ENCODE measurements at places on chromosomes 3 and 15. TPM values are rescaled to one million over a fixed set of nuclear protein-coding genes. Genes with fewer than 3 reads are reported as not detected.
A peak's percentile ranks its signal among the peaks of the same experiment; 100 is the strongest.

- no peak overlapping the region for H3K4me3 ChIP-seq
- no peaks in the 10 kb centered on the region for H3K27me3 ChIP-seq
- no peak for DNase-seq
- no peaks in the 10 kb centered on the region for H3K36me3 ChIP-seq
Observed at GRCh38 chr3:49255112-49255511, 21.9 kb downstream of the C3orf62 start.

DNA sequence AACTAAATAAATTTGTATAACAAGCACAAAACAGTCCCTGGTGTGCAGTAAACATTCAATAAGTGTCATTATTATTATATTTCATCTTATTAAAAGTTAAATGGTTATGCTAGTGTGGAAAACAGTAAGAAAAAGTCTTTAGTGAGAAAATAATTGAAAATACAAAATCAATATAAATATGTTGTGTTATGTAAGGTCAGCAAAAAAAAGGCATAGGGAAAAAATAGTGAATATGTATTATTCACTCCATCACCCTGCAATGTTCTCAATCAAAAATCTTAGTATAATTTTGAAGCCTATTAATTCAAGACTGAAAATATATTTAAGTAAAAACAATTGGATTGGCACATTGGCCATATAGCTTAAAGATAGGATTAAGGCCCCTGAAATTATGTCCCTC, 63.3 kb upstream of the KCNMB2 start:
- H3K4me3 ChIP-seq: no peak overlapping the region
- H3K27me3 ChIP-seq: no peaks in the 10 kb centered on the region
- no peak overlapping the region for H3K27ac ChIP-seq

DNA sequence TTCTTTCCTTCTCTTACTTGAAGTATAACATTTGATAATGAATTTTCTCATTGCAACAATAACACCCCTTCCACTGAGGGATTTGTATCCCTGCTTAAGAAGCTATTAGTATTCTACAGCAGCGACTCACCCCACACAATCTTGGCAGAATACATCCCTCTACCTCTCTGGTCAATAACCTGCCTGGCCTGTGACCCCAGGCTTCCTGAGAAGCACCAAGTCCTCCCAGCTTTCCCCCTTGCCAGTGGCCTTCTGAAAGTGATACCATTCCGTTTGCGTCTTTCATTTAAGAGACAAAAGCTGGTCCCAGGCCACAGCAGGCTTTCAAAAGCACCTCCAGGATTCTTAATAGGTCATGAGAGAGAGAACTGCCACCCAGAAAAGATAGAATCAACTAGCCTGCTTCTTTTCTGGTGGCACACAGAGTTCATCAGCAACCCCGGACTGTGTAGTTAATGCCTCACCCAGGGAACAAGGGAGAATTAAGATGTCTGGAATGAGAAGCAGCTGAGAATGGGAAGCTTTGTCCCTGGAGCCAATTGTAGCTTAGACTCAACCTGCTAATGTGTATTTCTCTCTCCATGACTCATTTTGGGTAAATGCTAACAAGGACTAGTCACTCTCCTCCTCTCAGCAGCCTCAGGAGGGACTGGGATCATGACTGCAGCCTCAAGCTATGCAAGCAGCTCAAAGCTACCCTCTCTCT, 101.0 kb upstream of the CPNE4 start:
- H3K27ac ChIP-seq: no peak overlapping the region
- no peak overlapping the region for H3K4me3 ChIP-seq
- DNase-seq: peak; percentile 38
- H3K27me3 ChIP-seq: no peaks in the 10 kb centered on the region

DNA sequence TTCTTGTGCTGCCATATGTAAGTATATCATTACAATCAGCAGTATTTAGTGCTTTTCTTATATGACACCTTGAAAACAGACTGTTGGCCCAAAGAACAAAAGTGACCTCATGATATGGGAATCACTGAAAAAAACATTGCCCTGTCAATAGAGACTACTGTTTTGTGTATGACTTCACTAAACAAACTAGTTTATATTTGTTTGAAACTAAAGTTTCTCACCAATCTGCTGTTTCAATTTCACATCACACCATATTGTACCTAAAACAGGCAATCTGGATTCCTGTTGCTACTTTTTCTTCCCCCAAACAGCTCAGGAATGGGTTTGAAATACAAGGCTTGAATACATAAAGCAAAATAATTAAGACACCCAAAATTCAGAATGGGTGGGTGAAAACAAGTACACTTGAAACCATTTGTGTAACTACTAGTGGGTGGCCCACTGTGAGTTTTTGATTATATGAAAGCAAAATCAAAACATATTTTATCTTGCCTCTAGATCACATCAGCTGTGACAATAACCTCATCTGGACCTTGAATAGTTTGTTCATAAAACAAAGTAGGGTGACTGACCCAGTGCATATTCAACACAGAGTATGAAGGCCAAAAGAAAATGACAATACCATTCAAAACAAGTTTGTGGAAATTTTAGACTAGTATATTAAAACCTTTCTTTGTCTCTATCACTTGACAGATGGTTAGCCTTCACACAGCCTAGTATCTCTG, 5.9 kb downstream of the ZBTB20 start:
- no peak overlapping the region for H3K4me3 ChIP-seq
- H3K27ac ChIP-seq: no peak overlapping the region
- no peaks in the 10 kb centered on the region for H3K4me1 ChIP-seq
- DNase-seq: no peak
- H3K36me3 ChIP-seq: no peaks in the 10 kb centered on the region
- no peaks in the 10 kb centered on the region for H3K27me3 ChIP-seq

DNA sequence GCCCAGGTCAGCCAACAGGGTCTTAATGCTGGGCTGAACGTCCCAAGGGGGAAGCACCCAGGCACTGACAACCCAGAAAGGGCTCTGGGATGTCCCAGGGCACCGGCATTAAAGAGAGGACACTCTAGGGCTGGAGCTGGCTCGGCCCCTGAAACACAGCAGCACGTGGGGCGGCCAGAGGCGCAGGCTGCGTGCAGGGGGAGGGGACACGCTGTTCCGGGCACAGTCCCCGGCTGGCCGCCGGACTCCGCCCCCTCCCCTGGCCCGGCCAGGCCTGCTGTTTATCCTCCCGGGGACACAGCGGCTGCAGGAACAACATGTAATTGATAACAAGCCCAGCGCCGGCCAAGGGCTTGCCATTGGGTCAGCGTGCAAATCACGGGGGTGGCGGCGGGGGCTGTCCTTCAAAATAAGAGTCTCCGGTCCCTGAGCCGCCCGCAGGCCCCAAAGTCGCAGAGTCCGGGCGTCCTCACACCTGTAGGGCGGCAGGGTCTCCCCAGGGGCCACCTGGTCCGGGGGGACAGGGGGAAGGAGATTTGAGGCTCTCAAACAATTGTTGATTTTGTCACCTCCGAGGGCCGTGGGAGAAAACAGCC, 1.3 kb downstream of the KLF15 start:
- no peak overlapping the region for H3K27ac ChIP-seq
- peaks cover 8% of the 10 kb centered on the region for H3K36me3 ChIP-seq
- peak overlapping the region; percentile 76 for H3K4me3 ChIP-seq
- no peaks in the 10 kb centered on the region for H3K27me3 ChIP-seq
- H3K4me1 ChIP-seq: no peaks in the 10 kb centered on the region

DNA sequence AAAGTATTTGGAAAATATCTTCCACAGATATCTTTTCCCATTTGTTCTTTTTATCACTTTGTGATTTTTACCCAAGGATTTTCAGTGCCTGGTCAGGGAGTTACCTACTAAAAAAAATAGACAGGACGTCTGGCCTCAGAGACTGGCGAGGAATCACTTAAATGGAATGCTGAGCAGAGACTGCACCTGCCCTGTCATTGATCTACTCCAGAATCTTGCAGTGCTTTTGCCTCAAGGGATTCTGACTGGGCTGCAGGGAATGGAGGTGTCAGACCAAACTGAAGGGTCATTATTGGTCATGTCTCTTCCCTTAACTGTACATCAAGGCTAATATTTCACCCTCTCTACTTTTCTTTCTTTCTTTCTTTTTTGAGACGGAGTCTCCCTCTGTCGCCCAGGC, 12.1 kb upstream of the RYR3 start:
- H3K4me3 ChIP-seq: no peak overlapping the region
- no peaks in the 10 kb centered on the region for H3K36me3 ChIP-seq
- no peaks in the 10 kb centered on the region for H3K4me1 ChIP-seq
- no peak for DNase-seq

DNA sequence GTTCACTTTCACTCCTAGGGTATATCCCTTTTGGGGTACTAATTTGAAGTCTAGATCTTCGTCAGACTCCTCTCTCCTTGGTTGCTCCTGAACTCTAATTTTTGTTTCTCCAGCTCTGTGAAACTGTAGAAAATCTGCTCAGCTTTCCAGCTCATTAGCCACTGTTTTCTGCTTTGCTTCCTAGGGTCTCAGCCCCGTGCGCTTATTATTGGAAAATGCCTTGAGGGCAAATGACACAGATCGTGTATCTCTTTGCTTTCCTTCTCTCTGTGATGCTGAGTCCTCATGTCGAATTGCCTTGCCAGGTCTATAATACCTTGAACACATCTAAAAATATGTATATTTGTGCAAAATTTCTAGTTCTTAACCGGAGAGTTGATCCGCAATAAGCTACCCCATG, 731.1 kb downstream of the EDEM1 start:
- H3K27ac ChIP-seq: no peak overlapping the region
- no peaks in the 10 kb centered on the region for H3K4me1 ChIP-seq
- H3K4me3 ChIP-seq: no peak overlapping the region
- no peak for DNase-seq
- no peaks in the 10 kb centered on the region for H3K27me3 ChIP-seq
- no peaks in the 10 kb centered on the region for H3K36me3 ChIP-seq

DNA sequence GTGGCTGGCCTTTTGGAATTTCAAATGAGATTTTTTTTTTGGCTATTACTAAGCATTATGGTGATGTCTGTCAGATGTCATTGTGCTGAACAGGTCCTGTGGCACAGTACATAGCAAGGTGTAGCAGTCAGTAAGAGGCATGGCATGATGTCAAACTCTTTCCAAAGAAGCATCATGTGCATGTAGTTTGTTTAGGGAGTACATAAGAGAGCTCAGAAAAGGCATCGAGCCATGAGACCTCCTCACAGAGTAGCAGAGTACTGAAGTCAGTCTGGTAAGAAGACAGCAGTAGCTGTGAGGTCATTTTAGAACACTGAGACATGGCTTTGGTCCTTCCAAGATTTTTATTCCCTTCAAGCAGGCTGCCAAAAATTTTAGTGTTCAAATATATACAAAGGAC, 134.9 kb upstream of the SPRED1 start:
- H3K4me3 ChIP-seq: no peak overlapping the region
- no peak for DNase-seq
- H3K27me3 ChIP-seq: no peaks in the 10 kb centered on the region
- peaks cover 8% of the 10 kb centered on the region for H3K36me3 ChIP-seq
- H3K27ac ChIP-seq: no peak overlapping the region

DNA sequence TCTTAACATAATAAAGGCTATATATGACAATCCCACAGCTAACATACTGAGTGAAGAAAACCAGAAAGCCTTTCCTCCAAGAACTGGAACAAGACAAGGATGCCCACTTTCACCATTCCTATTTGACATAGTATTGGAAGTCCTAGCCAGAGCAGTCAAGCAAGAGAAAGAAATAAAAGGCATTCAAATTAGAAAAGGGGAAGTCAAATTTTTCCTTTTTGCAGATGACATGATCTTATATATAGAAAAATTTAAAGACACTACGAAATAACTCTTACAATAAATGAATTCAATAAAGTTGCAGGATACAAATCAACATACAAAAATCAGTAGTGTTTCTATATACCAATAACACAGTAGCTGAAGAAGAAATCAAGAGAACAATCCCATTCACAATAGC, 42.2 kb upstream of the CP start:
- DNase-seq: no peak
- no peaks in the 10 kb centered on the region for H3K4me1 ChIP-seq
- H3K4me3 ChIP-seq: no peak overlapping the region
- no peaks in the 10 kb centered on the region for H3K27me3 ChIP-seq

- H3K27me3 ChIP-seq: no peaks in the 10 kb centered on the region
- DNase-seq: no peak
- peaks cover 21% of the 10 kb centered on the region for H3K4me1 ChIP-seq
- H3K36me3 ChIP-seq: peaks cover 8% of the 10 kb centered on the region
Observed at GRCh38 chr3:56119575-56120349, 348.5 kb downstream of the ERC2 start.

The GRAMD1C gene
- total RNA-seq: 1.8 TPM

The DNASE1L3 gene
- not detected for total RNA-seq

The GRAMD2A gene
- total RNA-seq: 1.3 TPM

The CADPS gene
- total RNA-seq: 5.4 TPM

The PLS1 gene
- total RNA-seq: 20.4 TPM

The CHRNA7 gene
- 4.4 TPM for total RNA-seq

The GOLGA6L4 gene
- 2.8 TPM for total RNA-seq

The DPPA2 gene
- 3.1 TPM for total RNA-seq

Data from H9 (cell line).